ENCODE measurements at places on chromosomes 1 and 21.

GRCh38 chr1:159142391-159142663 is 29.1 kb upstream of the CADM3 start:
- no peak for DNase-seq

- peak; percentile 78 for DNase-seq
These were observed at the start of gene RRP1 for GRCh38 chr21:43789276-43790009. Gene RRP1, plus strand, starts transcription at chr21:43789577. Its CDS starts 53 bp downstream, at chr21:43789630.

- DNase-seq = no peak
These were observed 48.7 kb upstream of the KIF1B start for GRCh38 chr1:10161541-10162290.

DNA sequence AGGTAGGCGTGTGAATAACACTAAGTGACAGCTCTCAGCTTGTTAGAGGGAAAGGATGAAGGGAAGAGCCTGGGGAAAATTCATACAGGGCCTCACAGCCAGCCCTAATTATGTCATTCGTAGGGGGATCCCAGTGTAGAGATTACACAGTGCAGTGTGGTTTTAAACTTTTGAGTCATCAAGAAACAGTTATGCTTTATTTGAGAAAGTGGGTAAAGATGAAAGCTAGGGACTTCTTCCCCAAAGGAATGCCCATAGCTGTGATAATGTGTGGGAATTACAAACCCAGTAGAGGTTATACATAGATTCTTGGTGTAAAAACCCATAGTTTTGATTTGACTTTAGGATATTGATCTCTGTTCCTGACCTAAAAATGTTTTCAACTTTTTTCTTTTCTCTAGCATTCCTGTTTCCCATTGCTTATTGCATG is 1.9 kb downstream of the TTF2 start:
- DNase-seq = no peak

GRCh38 chr1:224168859-224169380 is 14.1 kb upstream of the DEGS1 start:
- DNase-seq = no peak

- no peak for DNase-seq
These were observed 281.7 kb upstream of the CXADR start for GRCh38 chr21:17231124-17231523.

DNA sequence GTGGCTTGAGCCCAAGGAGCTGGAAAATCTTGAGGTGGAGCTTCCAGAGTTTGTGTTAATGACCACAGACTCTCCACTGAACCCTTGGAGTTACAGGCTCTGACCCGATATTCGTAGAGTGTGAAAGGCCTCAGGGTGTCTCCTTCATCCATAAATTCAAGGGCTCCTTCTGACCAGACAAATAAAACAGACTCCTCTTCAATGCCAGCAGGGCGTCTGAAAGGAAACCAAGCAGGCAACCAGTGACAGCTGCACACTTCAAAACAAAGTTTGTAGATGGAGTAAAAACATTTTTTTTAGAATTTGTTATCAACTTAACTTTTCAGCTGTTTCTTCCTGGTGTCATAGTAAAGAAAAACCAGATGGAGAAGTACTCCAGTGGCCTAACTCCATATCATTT is 161.1 kb downstream of the KCTD3 start:
- DNase-seq = no peak

- DNase-seq = no peak
These were observed 10.2 kb downstream of the ERG start for GRCh38 chr21:38487901-38488639.

DNA sequence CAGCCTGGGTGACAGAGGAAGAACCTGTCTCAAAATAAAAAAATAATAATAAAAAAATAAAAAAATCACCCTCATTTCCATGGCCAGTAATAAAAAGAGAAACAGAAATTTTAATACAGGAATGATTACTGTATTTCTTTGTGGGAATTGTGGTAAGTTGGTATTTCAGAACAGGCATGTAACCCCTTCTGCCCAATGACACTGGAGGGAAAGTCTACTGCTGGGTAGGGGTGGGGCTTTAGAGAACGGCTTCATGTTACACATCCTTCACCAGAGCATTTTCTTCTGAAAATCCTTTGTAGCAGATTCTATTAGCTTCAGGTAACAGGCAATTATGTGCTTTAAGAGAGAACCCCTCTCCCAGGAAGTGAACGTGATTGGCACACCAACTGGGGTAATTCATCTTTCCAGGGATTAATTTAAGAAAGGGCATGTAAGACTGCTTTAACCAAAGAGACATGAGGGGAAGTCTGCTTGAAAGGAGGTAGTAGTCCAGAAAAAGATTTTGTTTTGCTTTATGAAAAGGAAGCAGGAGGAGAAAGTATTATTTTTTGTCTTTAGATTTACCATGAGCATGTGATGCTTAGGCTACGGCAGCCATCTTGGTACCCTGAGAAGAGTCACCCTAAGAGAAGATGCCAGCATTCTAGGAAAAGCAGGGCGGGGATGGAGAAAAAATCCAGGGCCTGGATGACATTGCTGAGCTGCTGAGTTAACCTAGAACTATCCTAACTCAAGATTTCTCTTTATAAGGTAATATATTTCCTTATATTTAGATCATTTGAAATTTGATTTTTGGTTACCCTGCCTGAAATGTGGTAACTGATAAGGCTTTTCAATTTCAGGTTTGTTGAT is 57.7 kb upstream of the DPT start:
- DNase-seq = peak; percentile 6

- no peak for DNase-seq
These were observed 3.3 kb upstream of the AGT start for GRCh38 chr1:230717251-230717650.

- no peak for DNase-seq
These were observed 108.2 kb upstream of the COL6A1 start for GRCh38 chr21:45873418-45873817.

DNA sequence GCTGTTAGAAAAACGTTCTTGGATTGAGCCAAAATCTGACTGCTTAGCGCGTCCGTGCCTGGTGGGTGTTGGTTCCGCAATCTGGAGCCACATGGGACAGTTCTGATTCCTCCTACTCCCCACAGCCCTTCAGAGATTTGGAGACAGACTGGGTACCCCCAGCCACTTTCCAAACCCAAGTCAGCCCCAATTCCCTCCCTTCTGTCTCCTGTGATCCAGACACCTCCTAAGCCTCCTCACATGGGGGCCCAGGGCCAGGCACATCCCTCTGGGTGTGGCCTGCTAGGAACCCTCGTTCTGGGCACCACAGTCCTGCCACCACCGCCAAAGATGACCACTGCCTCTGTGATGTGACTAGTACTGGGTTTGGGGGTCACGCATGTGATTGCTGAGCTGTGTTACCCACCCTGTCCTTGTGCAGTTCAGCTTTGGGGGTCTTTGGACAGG is 4.8 kb downstream of the PLA2G5 start:
- no peak for DNase-seq

DNA sequence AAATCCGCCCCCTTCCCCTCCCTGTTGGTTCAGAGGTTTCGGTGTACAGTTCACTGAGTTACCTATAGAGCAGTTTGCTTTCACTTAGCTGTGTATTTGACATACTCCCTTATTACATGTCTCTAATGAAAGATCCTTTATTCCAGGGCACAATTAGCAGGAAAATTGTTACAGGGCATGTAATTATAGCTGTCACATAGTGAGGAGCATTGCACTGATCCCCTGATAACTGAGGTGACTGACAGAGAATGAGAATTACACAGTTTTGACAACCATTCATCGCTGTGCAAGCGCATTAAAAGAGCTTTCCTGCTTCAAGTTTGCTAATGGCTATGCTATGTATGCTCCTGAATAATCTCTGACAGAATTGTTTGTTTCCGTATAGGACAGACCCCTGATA is 26.9 kb downstream of the DAP3 start:
- no peak for DNase-seq

GRCh38 chr1:119467219-119467618 is 39.8 kb upstream of the HSD3B1 start:
- DNase-seq = no peak

DNA sequence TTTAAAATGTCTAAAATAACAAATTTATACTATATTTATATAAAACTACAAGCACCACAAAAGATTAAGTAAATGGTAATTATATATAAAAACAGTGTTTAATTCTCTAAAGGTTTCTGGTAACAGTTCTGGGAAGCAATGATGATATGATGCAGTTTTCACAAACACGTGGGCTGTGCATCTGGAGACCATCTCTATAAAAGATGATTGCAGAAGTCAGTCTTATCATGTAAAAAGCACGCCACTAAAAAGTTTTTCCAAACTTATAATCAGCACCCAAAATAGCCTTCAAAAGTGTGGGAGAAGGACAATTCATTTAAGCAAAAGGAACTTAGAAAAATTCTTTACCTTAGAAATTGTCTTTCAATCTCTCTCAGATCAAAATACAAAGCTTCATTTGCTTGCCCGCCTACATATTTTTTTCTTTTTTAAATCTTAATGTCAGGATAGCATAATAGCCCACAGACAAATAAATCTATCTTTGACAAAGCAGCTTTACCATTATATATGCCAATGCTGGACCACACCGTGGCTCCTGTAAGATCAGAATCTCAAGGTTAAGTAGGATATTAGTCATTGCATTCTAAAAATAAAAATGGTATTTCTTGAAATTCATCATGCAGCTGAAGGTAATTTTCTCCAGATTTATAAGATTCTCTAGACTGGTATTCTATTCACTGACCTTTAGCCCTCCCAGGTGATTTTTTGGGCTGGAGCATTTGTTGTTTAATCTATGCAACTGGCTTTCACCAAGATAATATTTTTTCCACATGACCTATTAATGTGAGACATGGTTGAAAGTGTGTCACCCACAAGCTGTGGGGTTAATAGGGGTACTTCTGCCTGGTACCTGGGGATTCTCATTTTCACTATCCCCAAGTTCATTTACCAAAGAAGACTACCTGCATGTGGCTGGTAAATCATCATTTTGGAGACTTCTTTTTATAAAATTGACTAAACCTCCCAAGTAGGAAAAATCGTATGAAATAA is 189.6 kb upstream of the ST6GALNAC5 start:
- no peak for DNase-seq

DNA sequence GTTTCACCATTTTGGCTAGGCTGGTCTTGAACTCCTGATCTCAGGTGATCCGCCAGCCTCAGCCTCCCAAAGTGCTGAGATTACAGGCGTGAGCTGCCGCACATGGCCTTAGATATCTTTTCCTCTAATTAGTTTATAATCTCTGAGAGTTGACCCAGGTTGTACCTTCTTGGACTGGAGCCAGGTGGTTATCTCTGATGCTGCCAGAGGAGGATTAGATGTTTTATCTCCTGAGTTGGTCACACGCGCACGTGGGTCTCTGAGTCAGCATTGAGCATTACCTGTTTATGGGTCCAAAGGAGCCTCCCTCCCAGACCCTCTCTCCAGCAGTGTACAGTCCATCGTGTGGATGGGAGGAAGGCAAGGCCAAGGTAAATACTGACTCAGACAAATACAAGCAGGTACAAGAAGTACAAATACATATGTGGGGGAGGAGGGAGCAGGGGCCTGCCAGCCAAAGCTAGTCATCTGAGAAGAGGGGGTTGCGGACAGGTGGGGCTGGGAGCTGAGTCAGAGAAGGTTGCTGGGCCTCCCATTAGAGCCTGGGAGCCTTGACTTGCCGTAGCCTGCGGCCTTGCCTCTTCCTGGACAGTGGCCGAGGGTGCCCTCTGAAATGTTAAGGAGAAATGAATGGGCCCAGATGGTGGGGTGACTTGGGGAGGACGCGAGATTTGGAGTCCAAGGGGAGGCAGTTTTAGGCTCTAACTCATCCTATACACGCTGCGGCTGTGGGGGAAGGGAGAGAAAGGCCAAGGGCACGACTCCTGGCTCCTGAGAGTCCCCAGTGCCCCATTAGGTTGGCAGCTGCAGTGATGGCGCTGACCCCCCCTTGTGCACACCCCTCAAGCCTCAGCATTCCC is 13.1 kb downstream of the IL6R start:
- DNase-seq = no peak
